ENCODE measurements at places on chromosomes 2 and 18.

DNA sequence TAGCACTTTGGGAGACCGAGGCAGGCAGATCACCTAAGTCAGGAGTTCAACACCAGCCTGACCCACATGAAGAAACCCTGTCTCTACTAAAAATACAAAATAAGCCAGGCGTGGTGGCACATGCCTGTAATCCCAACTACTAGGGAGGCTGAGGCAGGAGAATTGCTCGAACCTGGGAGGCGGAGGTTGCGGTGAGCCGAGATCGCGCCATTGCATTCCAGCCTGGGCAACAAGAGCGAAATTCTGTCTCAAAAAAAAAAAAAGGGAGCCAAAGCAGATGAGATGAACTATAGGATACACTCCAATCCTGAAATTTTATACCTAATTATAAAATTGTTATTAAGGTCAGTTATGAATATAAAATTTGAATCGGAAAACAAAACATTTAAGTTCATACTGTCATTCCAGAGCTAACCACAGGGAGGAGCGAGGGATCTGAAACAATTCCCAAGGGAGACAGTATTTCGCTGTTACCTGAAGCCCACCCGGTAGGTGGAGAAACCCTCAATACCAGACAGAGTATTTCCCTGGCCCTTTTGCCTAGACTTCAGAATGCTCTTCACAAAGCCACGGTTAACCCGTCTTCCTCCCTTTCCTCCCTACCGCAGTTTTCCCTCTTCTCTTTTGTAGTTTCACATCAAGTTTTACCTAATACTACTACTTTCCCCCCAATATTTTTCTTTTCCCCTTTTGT, 1.4 kb downstream of the PPM1G start:
- DNase-seq, result peak; percentile 80

- peak; percentile 74 for DNase-seq
These were observed 94.3 kb downstream of the HNRNPLL start for GRCh38 chr2:38508311-38509039.

- no peak for DNase-seq
These were observed 6.0 kb downstream of the ZNF516 start for GRCh38 chr18:76489081-76489480.

DNA sequence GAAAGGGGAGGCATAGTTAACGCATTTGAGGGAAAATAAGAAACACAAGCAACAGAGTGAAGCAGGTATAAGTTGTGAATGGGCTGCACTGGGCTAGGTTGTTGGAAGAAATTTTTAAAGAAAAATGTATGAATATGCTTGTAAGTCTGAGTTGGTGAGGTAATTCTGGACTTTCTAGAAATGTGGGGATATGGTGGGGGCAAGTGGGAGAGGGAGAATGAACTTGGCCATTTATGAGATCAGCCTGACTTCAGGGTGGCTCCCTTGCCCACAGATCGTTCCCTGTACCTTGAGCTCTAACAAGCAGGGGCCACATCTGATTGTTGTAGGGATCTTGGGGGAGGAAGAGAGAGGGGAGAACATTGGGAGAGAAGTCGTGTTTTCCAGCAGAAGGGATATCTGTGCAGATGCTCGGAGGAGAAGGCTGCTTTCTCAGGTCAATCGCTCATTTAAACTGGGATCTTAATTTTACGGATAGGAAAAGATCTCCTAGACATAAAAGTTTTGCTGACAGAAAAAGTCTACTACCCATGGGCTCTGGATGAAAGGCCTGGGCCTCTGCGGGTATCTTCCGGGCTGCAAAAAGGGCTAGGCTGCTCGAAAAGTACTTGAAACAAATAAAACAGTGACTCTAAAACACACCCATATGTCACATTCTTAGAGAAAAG, 42.5 kb upstream of the FZD5 start:
- no peak for DNase-seq

DNA sequence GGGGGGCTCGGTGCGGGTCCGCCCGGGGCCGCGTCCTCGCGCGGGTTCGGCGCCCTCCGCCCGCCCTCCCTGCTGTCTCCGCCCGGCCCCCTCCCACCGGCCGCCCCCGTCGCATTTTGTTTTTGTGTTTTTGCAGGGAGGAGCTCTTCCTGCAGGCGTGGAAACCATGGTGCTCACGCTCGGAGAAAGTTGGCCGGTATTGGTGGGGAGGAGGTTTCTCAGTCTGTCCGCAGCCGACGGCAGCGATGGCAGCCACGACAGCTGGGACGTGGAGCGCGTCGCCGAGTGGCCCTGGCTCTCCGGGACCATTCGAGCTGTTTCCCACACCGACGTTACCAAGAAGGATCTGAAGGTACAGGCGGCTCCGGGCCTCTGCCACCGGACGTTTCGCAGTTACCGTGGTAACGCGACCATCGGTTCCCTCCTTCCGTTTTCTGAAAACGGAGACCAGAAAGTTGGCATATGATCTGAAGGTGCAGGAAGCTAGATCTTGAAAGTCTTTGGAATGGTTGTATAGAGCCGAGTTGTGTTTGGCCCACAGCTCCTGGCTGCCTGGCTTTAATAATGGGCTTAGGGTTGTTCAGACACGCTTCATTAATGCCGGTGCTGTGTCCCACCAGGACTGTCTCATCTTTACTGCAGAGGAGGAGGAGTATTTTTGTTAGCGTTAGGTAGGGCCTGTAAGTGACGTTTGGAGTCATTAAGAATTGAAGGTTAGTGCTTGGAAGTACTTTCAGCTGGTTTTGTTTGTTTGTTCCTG, 891 bp downstream of the KDM3A start:
- peak; percentile 74 for DNase-seq

GRCh38 chr2:39516347-39517101, 79.4 kb upstream of the MAP4K3 start:
- DNase-seq, result peak; percentile 79

GRCh38 chr2:102768892-102769291, 7.1 kb downstream of the TMEM182 start:
- no peak for DNase-seq
